ENCODE measurements at places on chromosomes 12 and 14.

- DNase-seq, result no peak
These were observed 9.1 kb downstream of the ATP6V0A2 start for GRCh38 chr12:123721245-123721644.

GRCh38 chr14:103384450-103385151 lies 614 bp upstream of the MARK3 start:
- DNase-seq, result no peak

- no peak for DNase-seq
These were observed 105.8 kb downstream of the AKAP6 start for GRCh38 chr14:32434880-32435279.

GRCh38 chr14:104268295-104268694 lies 129.9 kb downstream of the KIF26A start:
- no peak for DNase-seq

DNA sequence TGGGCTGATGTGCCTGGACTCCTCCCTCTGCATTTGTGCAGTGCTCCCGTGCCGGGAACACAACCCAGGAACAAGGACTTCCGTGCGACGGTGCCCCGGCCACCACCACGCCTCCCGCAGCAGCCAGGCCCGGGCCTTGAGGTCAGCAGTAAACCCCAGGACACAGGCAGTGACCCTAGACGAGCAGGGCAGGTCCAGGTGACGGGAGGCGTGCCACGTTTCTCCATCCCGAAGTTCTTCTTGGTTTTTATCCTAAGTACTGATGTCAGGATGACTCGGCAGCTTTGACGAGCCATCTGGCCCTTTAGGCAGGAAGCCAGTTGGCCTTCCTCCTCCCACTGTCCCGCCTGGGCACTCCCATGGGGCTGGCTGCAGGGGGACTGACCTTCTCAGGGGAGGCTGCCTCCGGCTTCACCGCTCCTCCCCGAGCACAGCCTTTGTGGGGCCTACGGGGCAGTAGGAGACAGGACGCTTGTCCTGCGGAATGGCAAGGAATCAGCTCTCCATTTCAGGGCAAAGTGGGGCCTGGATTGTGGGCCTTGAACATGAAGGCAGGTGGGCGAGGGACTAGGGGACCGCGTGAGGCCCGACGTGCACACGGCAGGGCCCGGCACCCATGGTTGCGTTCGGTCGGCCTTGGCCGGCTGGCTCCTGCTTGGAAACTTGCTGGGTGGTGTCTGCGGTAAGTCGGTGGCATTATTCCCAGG lies 94.1 kb downstream of the FBXL14 start:
- no peak for DNase-seq

GRCh38 chr12:96617178-96617577 lies 127.8 kb downstream of the CFAP54 start:
- DNase-seq, result no peak

- DNase-seq, result no peak
These were observed 108.0 kb upstream of the TMEM132D start for GRCh38 chr12:130011611-130012385.

- DNase-seq, result peak; percentile 62
These were observed 103.6 kb downstream of the SSPN start for GRCh38 chr12:26298785-26299621.

DNA sequence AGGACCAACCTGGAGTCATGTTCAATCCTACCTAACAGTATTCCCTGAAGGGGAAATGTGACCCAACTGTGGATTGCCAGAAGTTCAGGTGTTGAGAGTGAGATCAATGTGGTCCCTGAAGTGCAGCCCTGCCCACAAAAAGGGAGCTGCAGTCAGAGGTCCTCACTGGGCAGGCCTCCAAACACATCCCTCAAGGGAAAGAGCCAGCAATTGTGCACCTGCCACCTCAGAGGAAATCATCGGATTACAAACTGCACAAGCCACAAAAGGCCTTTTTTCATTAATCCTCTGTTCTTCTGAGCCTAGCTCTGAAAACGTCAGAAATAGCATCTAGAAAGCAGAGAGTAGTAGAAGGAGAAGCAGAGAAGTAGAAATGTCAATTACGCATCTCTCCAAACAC lies 10.8 kb upstream of the MDM1 start:
- no peak for DNase-seq

- no peak for DNase-seq
These were observed 60.6 kb downstream of the LGMN start for GRCh38 chr14:92687681-92688433.

- DNase-seq, result no peak
These were observed 21.8 kb upstream of the PIK3C2G start for GRCh38 chr12:18239526-18239925.

- no peak for DNase-seq
These were observed 188.7 kb upstream of the TMEM260 start for GRCh38 chr14:56390859-56391258.

DNA sequence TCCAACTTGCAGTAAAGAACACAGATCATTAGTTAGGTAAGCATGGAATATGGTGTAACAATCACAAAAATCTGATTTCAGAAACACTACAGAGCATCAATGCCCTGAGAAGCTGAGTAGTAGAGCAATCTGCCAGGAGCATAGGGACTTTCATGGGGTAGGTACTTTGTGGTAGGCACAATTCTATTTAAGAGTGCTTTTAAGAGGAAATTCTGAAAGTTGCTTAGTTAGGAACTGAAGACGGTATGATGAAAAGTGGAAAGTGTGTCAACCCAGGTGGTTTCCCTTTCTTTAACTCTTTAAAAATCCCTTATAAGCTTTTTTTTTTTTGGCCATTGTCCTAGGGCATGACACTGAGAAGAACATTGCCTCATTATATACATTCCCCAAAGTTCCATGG lies 535.7 kb upstream of the FBXO33 start:
- no peak for DNase-seq

GRCh38 chr12:55845361-55845760 lies 2.6 kb upstream of the MMP19 start:
- DNase-seq, result no peak

DNA sequence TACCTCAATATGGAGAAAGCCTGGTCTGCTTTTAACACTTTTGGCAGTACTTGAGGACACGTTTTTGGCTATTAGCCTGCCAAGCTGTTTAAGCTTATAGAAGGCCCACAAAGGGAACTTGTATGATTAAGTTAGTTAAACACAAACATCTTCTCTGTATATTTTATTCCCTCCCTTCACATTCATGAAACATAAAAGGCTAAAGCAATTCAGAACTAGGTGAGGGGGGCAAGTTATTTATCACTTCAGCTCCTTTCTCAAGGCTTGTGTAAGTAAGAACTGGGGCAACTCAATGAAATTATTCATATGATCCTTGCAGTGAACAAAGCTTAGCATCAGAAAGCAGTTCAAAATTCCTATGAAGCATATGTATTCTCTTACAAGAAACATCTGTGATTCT lies 7.5 kb downstream of the PRICKLE1 start:
- DNase-seq, result no peak

DNA sequence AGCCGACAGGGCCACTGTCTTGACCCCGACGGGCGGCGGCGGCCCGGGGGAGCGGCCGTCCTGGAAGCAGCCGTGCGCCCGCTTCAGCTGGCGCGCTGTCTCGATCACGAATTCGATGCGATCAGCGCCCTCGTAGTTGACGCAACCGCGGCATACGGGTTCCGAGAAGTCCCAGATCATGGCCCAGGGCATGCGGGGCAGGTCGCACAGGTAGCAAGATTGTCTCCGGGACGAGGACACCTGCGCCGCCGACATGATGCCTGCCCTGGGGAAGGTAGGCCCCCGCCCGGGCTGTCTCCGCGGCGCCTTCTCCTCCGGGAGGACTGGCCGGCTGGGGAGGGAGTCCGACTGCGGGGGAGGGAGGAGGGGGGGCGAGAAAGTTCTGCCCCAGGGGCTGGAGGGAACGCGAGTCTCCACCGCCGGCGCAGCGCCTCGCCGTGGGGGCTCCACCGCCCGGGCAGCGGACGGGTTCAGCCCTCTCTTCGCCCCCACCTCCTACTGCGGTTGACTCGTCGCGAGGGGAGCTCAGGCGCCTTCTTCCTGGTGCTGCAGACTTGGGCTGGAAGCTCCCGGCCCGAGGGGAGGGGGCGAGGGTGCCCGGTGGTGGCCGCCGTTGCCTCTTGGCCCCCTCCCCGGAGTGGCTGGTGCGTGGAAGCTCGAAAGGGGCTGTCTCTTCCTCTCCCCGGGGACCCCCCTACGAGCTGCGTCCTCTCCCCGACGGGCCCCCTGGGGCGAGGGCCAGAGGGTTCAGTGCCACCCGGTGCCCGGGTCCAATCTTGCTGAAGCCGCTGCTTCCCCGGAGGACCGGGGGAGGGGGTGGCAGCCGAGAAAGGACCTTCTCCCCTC lies 747 bp downstream of the IRF2BPL start:
- no peak for DNase-seq

DNA sequence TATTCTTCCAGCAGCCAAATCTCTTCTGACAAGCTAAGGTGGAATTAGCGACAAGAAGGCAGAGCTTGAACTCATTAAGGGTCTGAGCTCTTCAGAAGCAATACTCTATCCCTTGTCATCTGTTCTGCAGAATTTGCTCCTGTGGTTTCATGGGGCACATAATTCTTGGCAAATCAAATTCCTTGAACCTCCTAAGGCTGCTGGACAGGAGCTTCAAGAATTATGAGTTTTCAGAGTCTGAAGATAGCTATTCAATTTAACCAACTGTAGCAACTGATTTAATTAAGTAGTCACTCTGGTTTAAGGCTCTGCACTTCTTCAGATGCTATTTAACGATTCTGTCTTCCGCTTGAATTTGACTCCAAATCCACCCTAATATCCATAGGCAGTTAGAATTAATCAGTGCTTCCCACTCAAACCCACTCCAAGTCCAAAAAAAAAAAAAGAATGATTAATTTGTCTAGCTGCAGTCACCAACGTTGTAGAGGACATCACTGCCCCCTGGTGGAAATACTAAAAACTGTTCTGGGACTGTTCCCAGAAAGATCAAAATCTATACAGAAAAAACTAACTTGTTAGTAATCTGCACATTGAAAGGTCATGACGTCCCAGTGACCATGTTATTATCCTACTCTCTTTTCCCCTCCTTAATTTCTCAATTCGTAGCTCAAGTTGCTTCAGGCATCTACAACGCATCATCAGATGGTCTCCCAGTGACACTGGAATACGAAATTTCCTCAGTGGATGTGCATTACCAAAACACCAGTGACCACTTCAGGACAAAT lies 169.9 kb downstream of the KIF21A start:
- no peak for DNase-seq

GRCh38 chr12:32535288-32535999 lies 136.1 kb downstream of the FGD4 start:
- peak; percentile 94 for DNase-seq

- DNase-seq, result no peak
These were observed 70.4 kb downstream of the NRXN3 start for GRCh38 chr14:78240567-78240966.

GRCh38 chr12:92585115-92585727 lies 117.6 kb upstream of the PLEKHG7 start:
- DNase-seq, result no peak

DNA sequence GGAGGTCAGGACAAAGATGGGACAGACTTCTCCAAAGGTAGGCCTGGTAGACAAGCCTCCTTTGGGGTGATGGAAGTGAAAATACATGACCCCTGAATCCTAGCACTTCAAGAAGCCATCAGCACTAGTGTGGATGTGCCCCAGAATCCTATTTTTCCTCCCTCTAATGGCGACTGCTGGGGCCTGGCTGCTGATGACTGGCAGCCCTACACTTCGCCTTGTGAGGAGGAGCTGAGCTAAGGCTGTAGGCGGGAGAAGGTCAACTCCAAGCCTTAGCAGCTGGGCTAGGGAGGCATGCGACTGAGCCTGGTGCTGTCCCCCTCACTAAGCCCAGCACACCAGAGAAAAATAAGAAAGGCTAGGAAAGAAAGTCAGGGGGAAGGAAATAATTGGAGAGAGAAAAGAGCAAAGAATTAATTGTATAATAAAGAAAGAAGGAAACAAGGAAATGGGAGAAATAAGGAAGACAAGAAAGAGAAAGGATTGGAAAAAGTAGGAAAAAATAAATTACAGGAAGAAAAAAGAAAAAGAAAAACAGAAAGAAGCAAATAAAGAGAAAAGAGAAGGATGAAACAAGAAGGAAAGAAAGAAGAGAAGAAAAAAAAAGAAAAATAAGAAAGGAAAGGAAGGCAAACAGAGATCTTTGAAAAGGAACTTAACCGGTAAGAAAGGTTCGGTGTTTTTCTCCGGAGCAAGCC lies 4.7 kb upstream of the HOXC10 start:
- no peak for DNase-seq

GRCh38 chr12:1425396-1425729 lies 169.0 kb downstream of the FBXL14 start:
- DNase-seq, result no peak

DNA sequence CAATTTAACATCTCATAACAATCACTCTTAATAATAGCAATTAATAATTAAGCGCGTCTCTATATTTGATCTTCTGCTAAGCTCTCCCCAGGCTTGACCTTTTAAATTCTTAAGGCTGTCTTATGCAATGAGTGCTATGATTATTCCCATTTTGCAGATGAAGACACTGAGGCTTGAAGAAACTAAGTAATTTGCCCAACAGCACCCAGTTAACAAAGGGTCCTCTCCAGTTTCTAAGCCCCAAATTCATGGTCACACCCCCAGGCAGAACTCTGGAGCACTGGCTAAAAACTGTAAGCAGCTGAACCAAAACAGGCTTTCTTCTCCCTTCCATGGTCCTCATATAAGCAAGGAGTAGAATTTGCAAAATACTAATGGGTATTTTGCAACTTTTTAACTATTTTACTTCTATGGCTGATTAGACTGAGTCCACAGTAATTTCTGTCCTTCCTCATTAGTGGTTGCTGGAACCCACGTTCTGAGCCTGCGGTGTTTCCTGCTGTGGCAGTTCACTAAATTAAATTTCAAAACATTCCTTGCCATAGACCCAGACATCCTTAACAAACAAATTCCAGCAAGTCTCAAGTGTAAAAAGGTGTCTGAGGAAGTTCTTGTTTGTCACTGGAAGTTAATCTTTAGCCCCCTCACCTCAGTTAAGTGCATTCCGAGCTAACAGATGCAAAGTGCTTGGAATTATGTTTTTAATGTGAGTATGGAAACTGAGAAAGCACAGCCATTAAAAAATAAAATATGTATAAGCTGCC lies 76.5 kb downstream of the TMEM132D start:
- no peak for DNase-seq

- no peak for DNase-seq
These were observed 350.1 kb downstream of the NELL2 start for GRCh38 chr12:44525806-44526654.

GRCh38 chr12:106054049-106054448 lies 84.7 kb downstream of the NUAK1 start:
- DNase-seq, result no peak

- DNase-seq, result no peak
These were observed 50.9 kb downstream of the BAZ1A start for GRCh38 chr14:34824256-34824655.

GRCh38 chr12:44397631-44398030 lies 478.5 kb downstream of the NELL2 start:
- no peak for DNase-seq

DNA sequence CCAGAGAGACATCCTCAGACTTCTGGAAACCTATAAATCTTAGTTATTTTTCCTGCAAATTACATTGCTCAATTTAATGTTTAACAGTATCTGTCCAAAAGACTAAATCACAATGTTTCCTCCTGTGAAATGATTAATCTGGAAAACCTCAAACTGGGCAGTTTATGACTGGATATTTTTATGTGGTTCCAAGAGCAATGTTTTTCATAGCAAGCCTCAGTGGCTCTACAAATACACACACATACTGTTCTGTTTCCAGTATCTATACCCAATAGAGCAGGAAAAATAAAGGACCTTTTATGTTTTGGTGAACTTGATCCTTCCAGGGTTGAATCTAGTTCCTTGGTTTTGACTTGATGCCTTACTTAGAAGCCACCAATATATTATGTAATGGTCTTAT lies 9.2 kb downstream of the NID2 start:
- no peak for DNase-seq

GRCh38 chr12:77151030-77151429 lies 85.7 kb upstream of the E2F7 start:
- no peak for DNase-seq

Measured in HS-27A (cell line).